Renal cortex interstitium (tissue), 15 donors: ENCODE measurements at places on chromosomes 13 and 19. TPM values are rescaled to one million over a fixed set of nuclear protein-coding genes. Genes with fewer than 3 reads are reported as not detected.

GRCh38 chr19:5103061-5103701, 134.3 kb downstream of the KDM4B start:
- no peak for DNase-seq

GRCh38 chr19:42693760-42694350, 46.4 kb downstream of the PSG3 start:
- DNase-seq: no peak

DNA sequence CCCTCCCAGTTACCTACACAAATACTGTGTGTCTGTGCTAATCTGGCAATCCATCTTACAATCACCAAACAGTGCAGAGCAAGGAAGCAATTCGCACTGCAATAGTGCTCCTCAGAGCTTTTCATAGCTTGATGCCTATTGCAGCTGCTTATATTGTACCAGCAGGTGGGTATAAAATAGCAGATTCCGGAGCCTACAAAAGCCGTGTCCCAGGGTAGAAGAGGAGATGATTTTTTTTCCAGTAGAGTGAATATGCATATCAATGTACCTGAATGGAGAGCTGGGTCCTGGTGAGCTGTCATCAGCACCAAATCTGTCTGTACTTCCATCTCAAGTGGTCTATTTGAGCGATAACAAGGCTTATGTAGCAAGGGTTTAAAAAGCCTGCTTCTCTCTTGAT, 668.4 kb downstream of the DIAPH3 start:
- DNase-seq: no peak

The SRRM5 gene
- 2.1 TPM for polyA plus RNA-seq

The CLIP3 gene
- 51.9 TPM for polyA plus RNA-seq

The PLK5 gene
- 0.45 TPM for polyA plus RNA-seq

The CASP14 gene
- polyA plus RNA-seq: not detected
